ENCODE measurements at places on chromosomes 1 and 21.

- no peak for DNase-seq
Observed at GRCh38 chr1:18649693-18650370, 19.2 kb downstream of the PAX7 start.

DNA sequence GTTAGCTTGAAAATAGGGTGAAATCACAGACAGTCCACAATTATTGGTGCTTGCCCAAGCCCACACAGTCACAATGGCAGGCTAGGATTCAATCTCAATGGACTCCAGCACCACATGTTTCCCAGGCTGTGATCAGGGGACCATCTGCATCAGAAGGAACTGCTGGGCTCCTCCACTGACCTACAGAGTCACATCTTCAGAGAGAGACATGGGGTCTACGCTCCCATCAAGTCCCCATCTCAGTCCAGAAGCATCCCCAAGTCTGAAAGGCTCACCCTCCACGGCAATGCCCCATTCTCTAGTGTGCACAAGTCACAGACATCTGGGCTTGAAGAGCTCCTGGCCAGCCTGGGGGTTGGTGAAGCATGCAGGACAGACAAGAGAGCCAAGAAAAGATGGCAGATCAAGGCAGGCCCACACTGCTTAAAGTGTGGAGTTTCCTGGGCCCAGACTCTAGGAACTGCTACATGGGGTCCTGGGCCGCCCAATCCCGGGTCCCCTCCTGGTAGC, 262.5 kb downstream of the NPHP4 start:
- no peak for DNase-seq

GRCh38 chr1:6496365-6496721, 4.9 kb upstream of the PLEKHG5 start:
- no peak for DNase-seq

- no peak for DNase-seq
Observed at GRCh38 chr1:43987159-43987902, 4.1 kb upstream of the CCDC24 start.

DNA sequence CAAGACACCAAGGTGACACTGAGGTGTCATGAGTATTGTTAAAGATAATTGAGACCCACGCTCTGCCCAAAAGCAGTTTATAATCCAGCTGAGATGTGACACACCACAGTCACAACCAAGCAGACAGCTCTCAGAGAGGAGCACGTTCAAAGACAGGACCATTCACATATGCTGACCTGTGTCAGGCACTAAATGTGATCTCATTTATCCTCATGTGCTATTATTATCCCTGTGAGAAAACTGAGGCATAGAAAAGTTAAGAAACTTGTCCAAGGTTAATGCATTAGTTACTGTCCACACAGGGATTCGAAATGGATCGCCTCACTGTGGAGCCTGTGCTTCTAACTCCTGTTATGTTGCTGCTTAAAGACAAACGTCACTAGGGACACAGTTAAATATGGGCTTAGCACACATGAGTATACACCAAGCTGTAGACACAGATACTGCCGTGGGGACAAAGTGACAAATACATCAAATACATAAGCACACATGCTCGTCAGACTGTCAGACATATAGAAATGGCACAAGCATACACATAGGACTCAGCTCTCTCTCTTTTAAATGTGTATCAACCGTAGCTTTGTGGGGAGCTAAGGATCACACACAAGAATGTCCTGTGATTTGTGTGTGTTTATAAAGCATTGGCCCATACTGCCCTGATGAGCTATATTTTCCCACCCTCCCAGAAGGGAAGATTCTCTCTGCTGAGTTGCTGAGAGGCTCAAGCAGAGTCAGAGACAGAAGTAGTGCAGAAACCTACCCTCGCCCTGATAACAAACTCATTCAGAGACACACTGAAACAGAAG, 3.5 kb upstream of the IGSF8 start:
- no peak for DNase-seq

- peak; percentile 27 for DNase-seq
Observed at GRCh38 chr21:42527489-42528158, 14.0 kb downstream of the SLC37A1 start.

- no peak for DNase-seq
Observed at GRCh38 chr21:16554503-16554902, 824.7 kb downstream of the USP25 start.

GRCh38 chr1:151356696-151357095, 9.6 kb upstream of the RFX5 start:
- no peak for DNase-seq

- DNase-seq: peak; percentile 61
Observed at GRCh38 chr1:160862203-160863060, at the start of gene CD244. CD244 (minus strand) TSS chr1:160862887; CDS start chr1:160862677, 210 bp downstream.

DNA sequence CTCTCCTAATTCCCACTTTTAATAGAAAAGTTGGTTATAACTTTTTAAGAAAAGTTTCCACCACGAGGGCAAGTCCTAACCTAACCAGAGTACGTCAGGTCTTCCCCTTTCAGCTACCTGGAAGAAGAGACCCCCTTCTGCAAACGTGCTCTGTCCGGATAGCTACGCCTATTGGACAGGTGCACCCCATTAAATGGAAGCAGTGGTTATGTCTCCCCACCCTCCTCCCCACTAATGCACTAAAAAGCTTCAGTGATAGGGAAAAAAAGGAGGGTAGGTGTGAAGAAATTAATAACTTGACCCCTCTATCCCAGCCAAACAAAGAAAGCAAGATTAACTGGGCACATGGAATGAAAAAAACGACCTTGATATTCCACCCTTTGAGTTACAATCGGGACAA, 7.7 kb downstream of the GLUL start:
- no peak for DNase-seq

GRCh38 chr1:156760796-156761104, 6.6 kb upstream of the PRCC start:
- DNase-seq: no peak

GRCh38 chr1:89616844-89617627, 15.9 kb upstream of the LRRC8C start:
- no peak for DNase-seq

- DNase-seq: no peak
Observed at GRCh38 chr21:26715878-26716506, 129.2 kb downstream of the ADAMTS1 start.

- DNase-seq: no peak
Observed at GRCh38 chr1:172322219-172323061, 98.0 kb upstream of the C1orf105 start.

GRCh38 chr1:160168609-160169369, 17.4 kb downstream of the ATP1A4 start:
- no peak for DNase-seq

DNA sequence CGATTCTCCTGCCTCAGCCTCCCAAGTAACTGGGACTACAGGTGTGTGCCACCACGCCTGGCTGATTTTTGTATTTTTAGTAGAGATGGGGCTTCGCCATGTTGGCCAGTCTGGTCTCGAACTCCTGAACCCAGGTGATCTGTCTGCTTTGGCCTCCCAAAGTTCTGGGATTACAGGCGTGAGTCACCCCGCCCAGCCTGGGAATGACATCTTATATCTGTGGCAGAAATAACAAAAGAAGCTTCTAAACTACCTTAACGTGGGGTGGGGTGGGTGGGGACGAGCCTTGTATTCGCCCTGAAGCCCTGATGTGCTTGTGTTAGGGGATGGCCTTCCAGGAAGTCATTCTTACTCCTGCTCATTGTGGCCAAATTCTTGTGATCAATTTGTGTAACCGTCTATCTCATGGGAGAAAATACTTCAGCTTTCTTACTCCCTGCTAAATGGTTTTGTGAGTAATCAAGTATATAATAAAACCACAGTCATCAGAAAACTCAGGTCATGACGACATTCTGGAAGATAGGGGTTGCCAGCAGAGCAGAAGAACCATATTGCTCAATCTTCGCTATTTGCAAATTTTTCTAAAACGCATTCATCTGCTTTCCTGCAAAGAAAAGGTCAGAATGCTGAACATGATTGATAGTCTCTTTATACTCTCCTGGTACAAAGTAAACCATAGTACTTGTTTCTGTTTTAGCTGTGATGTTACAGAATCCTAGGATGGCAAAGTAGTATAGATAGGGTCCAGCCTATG, 63.2 kb downstream of the DIRAS3 start:
- DNase-seq: no peak

DNA sequence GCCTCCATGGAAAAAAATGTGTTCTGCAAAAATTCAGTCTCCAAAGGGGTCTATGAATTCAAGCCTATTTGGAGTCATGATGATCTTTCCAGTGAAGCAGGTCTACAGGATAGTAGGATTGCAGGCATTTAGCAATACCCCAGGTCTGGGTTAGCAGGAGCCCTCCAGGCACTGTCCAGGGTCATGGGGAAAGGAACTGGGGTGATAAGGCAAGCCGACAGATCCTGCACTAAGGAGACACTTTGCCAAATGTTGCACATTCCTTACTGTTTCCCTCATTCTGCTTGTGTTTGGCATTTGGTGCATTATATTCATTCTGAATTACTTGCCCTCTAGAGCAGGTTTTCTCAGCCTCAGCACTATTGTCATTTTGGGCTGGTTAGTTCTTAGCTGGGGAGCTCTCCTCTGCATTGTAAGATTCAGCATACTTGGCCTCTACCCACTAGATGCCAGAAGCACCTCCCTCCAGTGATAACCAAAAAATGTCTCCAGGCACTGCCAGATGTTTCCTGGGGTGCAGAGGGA, 333.3 kb upstream of the PLXNA2 start:
- no peak for DNase-seq

GRCh38 chr1:156081917-156082308, 352 bp downstream of the MEX3A start:
- no peak for DNase-seq

GRCh38 chr1:78716186-78716585, 66.6 kb downstream of the IFI44 start:
- DNase-seq: no peak

- no peak for DNase-seq
Observed at GRCh38 chr1:7107109-7107830, 322.0 kb downstream of the CAMTA1 start.

DNA sequence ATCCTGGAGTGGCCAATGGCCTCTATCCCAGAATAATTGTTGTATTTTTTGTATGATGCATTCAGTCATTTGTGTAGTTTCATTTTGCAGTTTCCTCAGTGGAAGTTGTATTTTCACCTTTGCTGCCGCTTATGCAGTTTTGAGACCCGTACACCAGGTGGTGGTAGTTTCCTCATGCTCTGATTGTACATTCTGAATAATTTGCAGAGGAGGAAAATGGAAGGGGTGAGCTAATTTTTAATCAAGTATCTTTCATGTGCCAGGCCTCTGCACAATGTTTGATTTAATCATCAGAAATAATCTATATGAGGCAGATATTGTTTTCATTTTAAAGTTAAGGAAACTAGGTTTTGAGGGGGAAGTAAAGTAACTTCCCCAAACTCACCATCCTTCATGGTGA, 29.5 kb downstream of the HLX start:
- no peak for DNase-seq

- no peak for DNase-seq
Observed at GRCh38 chr21:39444421-39445180, 977 bp downstream of the LCA5L start.

DNA sequence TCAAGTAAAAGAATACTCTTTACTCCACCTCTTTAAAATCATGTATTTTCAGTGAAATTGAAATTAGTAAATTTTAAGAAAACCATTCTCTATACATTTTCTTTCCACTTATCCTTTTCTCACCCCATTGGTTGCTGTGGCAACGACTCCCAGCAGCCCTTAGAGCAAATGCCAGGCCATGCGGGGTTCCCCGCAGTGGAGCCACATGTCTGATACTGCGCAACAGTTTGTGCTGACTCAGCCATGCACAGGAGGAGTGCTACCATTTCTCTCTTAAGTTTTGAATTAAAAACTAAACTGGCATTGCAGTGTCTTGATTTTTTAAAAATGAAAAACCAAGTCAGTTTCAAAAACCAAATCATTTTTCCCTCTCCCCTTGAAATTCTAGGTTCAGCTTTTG, 214.1 kb upstream of the L1TD1 start:
- no peak for DNase-seq

- DNase-seq: no peak
Observed at GRCh38 chr1:161193561-161194235, 5.2 kb downstream of the ADAMTS4 start.

DNA sequence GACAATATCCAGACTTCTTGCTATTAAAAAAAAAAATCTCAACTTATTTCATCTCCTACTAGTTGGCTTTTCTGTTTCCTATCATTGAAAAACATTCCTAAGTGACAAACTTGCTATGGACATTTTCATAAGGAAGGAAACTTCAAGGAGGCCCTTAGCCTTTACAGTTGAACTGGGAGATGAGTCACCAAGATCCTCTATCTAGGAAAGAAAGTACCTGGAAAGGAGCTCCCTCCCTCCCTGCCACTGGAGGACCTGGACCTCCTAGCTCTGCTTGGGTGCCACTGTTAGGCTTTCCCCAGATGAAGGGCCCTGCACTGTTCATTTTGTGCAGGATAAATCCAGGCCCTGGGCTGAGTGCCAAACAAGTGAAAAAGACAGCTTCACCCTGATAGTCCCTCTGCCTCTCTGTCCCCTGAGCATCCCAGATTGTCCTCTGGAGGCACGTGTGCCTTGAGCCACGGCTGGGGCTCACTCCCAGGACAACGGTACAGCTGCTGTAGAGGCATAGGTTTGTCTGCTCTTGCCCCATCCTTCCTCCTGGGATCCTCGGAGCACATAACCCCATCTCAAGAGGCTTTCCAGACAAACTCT, 40.2 kb upstream of the SOX13 start:
- no peak for DNase-seq

DNA sequence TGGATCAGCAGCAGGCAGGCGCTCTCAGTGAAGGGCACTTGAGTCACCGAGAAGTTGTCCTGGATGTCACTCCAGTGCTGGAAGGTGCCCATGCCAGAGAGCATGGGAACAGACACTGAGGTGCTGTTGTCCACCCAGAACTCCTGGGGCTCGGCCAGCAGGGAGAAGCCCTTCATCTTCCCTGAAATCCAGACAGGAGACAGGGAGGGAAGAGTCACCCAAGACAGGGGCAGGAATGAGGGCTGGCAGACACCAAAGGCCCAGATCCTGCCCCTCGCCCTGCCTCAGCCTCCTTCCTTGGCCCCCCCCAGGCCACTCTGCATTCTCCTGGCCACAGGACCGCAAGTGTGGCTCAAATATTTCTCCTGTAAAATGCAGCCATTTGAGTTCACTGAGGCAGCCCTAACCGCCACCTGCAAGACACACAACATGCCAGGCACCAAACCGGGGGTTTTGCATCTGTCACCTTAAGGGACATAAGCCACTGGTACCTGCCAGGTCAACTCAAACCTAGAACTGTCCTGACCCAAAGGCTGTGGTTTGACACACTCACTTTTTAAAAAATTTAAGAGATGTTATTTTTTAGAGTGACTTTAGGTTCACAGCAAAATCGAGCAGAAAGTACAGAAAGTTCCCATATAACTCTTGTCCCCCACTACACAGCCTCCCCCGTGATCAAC, 7.8 kb downstream of the AGT start:
- DNase-seq: no peak

- DNase-seq: no peak
Observed at GRCh38 chr1:54315099-54315498, 91.1 kb downstream of the SSBP3 start.

GRCh38 chr1:27391511-27392095, 819 bp upstream of the GPR3 start:
- peak; percentile 38 for DNase-seq

- no peak for DNase-seq
Observed at GRCh38 chr1:43970502-43970901, 692 bp downstream of the DPH2 start.
